ENCODE measurements at places on chromosomes 7 and 10. TPM values are rescaled to one million over a fixed set of nuclear protein-coding genes. Genes with fewer than 3 reads are reported as not detected.

GRCh38 chr7:8938044-8938805 is 504.8 kb downstream of the NXPH1 start:
- no peak for DNase-seq

DNA sequence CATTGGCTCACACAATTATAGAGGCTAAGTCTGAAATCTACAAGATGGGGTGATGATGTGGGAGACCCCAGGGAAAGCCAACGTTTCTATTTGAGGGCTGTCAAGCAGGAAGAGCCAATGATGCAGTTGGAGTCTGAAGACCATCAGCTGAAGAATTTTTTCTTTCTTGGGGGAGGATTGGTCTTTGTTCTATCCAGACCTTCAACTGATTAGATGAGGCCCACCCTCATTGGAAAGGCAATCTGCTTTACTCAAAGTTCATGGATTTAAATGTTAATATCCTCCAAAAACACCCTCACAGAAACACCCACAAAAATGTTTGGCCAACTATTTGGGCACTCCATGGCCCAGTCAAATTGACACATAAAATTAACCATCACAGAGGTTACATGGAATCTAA is 44.3 kb upstream of the DNAJC1 start:
- DNase-seq, result no peak

DNA sequence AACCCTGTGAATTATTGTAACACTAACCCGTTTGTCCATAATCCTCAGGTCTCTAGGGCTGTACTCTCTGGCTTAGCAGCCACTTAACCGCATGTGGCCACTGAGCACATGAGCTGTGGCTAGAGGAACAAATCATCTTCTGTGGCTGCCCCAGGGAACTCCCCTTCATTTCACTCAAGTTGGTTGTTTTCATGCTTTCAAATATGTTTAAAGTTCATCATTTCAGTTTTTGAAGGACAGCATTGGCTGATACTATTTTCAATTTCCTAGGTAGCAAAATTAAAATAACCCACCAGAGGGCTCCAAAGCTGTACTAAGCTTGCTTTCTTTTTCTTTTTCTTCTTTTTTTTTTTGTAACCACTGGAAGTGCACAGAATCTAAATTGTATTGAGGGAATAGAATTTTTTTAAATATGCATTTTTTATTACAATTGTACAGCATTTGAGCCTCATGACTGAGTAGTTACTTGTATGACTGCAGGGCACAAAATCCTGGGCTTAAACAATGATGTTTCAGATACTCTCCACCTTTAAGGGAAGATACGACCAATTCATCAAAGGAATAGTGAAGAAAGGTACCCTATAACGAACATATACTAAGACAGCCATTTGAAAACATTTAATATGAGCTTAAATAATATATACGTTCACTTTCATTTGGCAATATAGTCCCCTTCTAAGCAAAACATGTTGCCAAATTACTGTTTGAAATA is 38.6 kb downstream of the MRC1 start:
- no peak for DNase-seq

The CDC14C gene
- total RNA-seq, result not detected

The C1GALT1 gene
- total RNA-seq, result 24.7 TPM

- peak; percentile 6 for DNase-seq
These were observed 124.5 kb downstream of the TMEM168 start for GRCh38 chr7:112665709-112666108.

- DNase-seq, result no peak
These were observed 89.1 kb downstream of the NT5C2 start for GRCh38 chr10:103103989-103104388.

The CYP26A1 gene
- not detected for total RNA-seq

GRCh38 chr7:94595717-94596116 is 60.2 kb downstream of the SGCE start:
- no peak for DNase-seq

DNA sequence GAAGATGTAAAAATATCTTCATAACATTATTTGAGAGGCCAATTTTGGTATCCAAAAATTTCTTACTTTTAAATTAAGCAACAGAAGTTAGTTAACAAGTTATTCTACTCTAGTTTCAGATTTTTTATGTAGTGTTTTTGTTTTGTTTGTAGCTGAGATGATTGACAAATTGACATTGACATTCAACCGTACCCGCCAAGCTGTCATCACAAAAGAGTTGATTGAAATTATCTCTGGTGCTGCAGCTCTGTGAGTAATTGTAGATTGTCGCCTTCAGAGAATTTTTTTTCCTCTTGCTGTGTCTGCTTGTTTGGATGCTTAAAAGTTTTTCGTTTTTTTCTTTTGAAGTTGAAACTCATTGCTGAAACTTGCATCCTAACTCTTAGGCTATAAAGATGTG is 14.6 kb downstream of the ATP5F1C start:
- DNase-seq, result no peak

- DNase-seq, result no peak
These were observed 58.4 kb downstream of the JCAD start for GRCh38 chr10:30000802-30001571.

The PRKG1 gene
- 34.9 TPM for total RNA-seq

GRCh38 chr7:16071246-16071857 is 350.0 kb downstream of the CRPPA start:
- no peak for DNase-seq

DNA sequence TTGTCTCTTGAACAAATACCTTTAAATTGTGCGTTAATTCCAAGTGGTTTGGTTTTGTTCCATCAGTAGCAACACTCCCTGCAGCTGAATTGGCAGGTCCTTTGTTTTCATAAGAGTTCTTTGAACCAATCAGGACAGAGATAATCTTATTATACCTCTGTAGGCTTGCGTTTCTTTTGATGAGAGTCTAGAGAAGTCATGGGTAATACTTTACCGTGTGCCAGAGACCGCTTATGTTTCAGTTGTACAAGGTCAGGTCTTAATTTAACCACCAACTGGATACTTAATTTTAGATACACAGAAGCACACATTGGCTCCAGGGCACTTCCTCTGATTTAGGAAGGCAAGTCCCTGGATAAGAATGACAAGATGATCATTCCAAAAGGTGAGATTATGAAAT is at the start of gene ASB15:
Gene ASB15 (plus strand): TSS at position 292 of the 400 bp plus-strand sequence. CDS start 12,682 bp downstream, outside the sequence.
- no peak for DNase-seq

GRCh38 chr7:155508376-155509358 is 37.7 kb downstream of the CNPY1 start:
- no peak for DNase-seq

- DNase-seq, result no peak
These were observed 8.4 kb upstream of the TECTB start for GRCh38 chr10:112274831-112275230.

DNA sequence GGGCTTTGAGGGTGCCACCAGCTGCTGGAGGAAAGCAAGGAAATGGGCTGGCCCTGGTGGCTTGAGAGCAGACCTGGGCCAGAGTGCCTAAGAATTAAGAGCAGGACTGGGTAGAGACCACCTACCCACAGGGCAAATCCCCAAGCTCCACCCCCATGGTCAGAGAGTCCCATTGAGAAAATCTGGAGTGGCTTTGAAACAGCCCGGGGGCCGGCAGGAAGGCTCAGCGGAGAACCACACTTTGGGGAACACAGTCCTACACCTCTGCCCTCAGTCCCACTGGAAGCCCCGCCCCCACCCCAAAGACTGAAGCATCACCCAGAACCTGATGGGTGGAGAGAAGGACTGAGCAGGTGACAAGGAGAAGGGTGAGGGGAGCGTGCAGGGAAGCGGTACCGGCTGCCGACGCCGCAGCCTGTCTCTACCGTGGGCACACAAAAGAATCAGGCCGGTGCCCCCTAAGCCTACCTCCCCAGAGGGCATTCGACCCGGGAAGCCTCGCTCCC is 3.6 kb downstream of the SMARCD3 start:
- no peak for DNase-seq

DNA sequence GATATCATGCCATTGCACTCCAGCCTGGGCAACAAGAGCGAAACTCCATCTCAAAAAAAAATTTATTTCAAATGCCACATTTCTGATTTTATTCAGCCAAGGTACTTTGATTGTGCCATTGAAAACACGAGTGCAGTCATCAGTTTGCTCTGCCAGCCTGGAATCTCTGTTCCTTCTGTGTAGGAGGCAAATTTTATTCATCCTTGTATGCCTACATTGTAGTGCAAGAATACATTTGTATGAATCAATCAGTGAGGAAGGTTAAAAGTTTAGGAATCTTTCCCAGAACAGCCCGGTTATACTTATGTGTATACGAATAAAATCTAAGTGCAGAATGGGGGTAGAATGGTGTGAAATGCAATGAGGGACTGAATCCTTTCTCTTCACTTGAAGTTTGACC is 886 bp upstream of the TET1 start:
- DNase-seq, result no peak

DNA sequence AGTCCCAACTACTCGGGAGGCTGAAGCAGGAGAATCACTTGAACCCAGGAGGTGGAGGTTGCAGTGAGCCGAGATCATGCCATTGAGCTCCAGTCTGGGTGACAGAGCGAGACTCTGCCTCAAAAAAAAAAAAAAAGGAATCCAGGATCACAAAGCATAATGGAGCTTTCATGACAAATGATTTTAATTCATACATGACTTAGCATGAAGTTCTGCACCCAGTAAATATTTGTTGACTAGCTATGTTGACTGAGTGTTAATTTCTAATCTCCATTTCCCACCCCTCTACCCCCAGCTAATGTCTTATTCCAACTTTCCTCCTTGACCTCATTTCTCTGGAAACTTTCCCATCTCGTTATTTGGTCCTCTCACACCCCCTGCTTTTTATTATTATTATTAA is 53.3 kb downstream of the ATOH7 start:
- DNase-seq, result no peak

DNA sequence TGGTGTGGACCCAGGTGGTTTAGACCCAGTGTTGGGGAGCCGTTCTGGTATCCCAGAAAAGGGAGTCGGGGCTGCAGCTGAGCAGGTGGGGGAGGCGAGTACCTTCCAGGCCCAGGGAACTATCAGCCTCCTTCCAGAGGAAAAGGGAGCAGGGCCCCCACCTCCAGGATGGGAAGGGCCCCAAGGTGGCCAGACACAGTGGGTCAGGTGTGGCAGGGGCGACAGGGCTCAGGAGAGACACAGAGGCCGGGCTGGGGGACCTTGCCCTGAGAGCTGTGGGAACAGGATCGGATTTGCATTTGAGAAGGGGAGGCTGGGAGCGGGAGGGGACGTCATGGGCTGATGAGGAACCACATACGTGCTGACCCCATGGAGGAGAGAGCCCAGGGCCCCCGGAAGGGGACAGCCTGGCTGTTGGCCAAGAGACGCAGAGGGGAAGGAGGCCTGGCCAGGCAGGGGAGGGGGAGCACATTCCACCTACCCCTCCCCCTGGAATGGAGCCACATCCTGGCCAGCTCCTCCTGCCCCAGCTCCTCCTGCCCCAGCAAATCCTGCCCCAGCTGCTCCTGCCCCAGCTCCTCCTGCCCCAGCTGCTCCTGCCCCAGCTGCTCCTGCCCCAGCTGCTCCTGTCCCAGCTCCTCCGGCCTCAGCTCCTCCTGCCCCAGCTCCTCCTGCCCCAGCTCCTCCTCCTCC is 9.7 kb upstream of the TTYH3 start:
- peak; percentile 38 for DNase-seq

- no peak for DNase-seq
These were observed 19.2 kb downstream of the SFTPA1 start for GRCh38 chr10:79629955-79630327.

DNA sequence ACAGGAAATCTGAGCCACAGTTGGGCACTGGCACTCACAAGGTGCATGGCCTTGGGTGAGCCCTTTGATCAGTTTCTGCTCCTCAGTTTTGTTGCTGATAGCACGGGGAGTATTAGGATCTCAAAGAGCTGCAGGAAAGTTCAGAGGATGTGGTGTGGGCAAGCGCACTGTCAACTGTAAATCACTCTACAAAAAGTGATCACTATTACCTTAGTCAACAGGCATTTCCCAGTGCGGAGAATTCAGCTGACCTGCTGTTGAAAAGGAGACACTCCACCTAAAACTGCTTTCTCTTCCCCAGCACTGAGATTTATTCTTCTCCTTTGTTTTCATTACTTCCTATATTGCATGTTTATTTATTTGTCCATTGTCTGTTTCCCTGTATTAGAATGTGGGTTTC is 331.0 kb downstream of the PRPF18 start:
- DNase-seq, result no peak

GRCh38 chr10:110208614-110209453 is 1.4 kb downstream of the MXI1 start:
- DNase-seq, result peak; percentile 39

DNA sequence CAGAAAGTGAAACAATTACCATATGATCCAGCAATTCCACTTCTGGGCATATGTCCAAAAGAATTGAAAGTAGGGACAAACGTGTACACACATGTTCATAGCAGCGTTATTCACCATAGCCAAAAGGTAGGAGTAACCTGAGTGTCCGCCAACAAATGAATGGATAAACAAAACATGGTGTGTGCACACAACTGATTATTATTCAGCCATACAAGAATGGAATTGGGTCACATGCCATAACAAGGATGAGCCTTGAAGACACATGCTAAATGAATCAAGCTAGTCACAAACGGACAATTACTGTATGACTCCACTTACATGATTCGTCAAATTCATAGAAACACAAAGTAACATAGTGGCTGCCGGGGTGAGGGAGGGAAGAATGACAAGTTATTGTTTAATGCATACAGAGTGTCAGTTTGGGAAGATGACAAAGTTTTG is 4.1 kb upstream of the OIT3 start:
- DNase-seq, result no peak

The ODAD2 gene
- total RNA-seq, result 0.70 TPM

The UBTD1 gene
- 21.9 TPM for total RNA-seq

Data from heart right ventricle (tissue), 16 donors.